ENCODE measurements at places on chromosomes 2 and 18.

GRCh38 chr2:165572151-165572550 is 102.7 kb downstream of the CSRNP3 start:
- no peak for DNase-seq

GRCh38 chr18:79502782-79503181 is 107.1 kb downstream of the NFATC1 start:
- no peak for DNase-seq

DNA sequence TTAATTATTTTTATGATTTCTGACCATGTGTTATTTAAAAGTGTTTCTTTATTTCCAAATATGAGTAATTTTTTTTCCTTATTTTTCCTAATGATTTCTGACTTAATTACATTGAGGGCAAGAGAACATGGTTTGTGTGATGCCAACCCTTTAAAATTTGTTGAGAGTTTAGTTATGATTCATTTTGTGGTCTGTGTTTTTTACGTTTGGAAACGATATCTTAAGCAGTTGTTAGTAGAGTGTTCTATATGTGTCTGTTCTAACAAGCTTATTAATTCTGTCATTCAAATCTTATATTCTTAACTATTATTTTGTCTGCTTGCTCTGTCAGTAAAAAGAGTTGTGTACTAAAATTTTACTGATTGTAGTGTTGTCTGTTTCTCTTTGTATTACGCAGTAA is 15.0 kb downstream of the NAB1 start:
- no peak for DNase-seq

DNA sequence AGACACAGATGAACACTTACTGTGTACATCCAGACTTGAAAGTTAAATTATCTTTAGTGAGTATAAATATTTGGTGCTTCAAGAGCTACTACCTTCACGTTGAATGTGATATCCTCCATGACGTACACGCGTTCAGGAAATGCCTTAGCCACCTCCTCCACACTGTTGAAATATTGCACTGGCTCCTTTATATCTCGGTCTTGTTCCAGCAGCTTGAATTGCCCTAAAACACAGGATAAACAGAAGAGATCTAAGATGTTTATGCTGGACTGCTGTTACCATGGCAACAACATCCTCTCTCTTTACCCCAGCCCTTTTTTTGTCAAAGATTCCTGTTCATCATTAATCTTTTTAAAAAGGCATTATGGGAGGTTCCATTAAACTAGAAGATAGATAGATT is 120.3 kb downstream of the MEP1B start:
- no peak for DNase-seq

- DNase-seq: no peak
Observed at GRCh38 chr2:196059491-196059960, 9.1 kb downstream of the DNAH7 start.

DNA sequence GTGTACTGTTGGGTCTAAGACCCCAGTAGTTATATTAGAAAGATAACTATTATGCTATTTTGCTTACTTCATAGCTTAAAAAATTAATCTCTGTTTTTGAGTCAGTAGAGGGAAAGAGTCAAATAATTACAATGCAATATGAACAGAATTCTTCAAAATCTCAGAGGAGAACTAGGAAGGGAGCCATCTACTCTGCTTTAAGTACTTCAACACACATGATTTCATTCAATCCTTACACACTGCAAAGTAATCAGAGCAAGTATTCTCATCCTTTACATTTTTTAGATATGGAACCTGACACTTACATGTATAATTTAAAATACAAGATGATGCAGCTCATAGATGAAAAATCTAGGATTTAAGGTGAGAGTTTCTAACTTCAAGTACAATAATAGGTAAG is 27.7 kb downstream of the COL5A2 start:
- DNase-seq: no peak

DNA sequence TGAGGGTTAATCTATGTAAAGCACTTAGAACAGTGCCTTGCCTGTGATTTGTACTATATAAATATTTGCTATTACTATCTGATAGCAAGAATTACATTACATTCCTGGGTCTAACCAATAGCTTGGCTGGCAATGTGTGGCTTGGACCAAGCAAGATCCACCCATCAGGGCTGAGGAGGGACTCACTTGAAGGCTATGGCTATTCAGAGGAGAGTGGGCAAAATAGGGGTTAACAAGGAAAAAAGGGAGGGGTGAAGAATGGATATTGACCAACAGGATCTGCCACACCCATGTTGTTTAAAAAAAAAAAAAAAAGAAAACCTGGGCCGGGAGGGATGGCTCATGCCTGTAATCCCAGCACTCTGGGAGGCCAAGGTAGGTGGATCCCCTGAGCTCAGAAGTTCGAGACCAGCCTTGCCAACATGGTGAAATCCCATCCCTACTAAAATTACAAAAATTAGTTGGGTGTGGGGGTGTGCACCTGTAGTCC is 20.0 kb upstream of the TMBIM1 start:
- DNase-seq: no peak

GRCh38 chr2:29892585-29893259 is 28.7 kb downstream of the ALK start:
- no peak for DNase-seq

DNA sequence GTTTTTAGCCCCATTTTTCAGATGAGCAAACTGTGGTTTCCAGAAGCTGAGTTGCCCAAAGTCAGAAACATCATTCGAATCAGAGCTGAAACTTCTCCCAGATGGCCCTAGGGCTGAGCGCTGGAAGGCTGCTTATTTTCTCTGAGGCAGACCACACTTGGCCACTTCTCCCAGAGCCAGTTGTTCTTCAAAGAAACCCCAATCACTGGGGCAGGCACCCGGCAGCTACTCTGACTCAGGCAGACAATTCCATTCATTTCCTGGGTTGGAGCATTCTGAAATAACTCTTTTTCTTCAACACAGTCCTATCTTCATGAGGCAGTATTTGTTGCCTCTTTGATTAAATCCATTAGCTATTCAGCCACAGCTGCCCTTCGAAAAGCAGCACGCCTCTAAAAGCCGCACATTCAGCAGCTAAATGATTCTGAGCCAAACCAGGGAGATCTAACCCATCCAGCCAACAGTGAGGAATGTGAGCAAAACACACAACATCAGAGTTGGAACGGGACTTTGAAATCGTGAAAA is 40.9 kb downstream of the LRATD1 start:
- DNase-seq: no peak

DNA sequence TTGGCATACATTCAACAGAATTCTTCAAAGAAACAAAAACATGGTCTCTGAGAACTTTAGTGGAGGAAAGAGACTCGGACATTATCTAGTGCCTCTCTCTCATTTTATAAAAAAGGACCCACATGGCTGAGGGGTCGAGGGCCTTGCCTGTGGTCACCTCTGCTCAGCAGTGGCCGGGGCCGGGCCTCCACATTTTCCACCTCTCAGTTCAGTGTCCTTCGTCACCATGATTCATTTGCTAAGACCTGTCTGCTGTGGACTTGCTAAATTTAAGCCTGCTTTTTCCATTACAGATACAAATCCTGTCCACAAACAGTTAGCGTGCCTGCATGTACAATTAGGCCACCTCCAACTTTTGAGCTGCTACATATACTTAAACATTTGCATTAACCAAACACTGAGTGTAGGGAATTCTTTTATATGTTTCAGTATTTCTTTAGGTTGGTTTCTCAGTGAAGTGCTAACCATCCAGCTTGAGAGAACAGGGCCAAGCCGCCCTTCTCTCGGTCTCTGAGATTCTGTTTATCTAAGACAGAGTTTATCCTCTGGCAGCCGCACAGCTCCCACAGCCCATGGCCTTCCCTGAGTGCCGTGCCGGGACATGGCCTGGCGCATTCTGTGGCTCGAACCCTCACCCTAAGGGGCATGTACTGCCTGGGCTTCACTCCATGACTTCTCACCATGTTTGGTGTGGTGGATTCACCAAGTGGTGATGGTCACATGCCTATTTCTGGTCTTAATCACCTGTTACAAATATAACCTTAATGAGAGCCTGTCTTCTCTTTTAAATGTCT is 46.2 kb downstream of the COA5 start:
- no peak for DNase-seq

DNA sequence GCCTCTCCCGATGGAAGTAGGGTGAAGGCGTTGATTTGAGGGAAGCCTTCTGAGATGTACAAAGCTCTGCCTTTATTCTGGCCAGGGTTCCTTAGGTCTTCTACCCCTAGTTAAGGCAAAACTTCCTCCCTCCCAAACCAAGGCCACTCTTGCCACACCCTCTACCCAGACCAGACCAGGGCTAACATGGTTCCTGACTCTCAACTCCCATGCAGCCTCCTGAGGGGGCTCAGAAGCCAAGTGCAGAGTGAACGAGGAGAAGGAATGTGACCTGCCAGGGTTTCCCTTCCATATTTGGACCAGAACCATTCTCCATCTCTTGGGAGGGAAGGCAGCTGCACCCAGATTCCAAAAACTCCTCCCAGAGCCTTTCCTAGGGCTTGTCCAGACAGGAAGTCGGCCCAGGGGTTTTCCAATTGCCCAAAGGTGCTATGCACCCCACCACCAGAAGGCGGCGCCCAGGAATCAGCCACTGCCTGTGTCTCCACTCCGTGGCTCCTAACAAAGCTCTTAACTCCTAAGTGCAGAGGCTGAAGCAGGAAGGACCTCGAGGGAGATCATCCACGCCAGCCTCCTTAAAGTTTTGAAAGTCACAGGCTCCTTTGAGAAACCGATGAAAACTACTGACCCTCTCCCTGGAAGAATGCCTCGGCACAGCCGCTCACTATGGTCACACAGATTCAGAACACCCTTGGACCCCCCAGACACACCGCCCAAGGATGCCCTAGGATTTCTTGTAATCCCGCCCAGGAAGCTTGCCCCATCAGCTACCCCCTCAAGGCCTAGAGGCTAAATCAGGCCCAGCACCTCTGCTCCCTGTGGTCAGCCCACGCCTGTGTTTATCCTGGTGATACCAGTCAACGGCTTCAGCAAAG is 157.8 kb downstream of the SMAD2 start:
- peak; percentile 46 for DNase-seq

DNA sequence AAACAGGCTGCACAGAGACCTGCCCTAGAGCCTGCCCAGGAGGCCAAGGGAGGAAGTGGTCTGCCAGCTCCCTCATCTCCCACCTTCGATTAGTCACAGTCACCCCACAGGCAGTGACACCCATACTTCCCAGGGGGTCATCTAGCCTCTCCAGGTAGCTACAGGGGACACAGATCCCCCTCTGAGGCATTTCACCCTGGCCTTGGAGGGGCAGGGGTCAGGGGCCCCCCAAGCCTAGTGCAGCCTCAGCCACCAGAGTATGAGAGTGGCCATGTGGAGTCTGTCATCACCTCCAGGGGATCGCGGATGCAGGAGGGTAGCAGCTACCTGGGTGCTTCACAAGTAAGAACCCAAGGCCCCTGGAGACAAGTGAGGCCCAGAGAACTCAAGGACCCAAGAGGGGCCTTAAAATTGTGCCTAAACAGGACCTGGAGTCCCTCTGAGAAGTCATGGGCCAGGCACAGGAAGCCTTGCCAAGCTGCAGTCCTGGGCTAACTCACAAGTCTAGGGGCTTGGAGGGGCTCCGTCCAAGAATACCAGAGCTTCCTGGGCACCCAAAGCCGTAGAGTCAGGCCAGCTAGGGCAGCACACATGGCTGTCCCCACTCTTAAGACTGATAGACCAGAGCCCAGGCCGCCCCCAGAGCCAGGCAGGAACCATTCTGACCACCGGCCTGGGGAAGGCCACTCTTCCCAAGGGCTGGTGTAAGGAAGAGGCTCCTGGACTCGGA is 354.3 kb upstream of the ID2 start:
- no peak for DNase-seq

- DNase-seq: no peak
Observed at GRCh38 chr2:147777394-147777793, 67.4 kb upstream of the ACVR2A start.

DNA sequence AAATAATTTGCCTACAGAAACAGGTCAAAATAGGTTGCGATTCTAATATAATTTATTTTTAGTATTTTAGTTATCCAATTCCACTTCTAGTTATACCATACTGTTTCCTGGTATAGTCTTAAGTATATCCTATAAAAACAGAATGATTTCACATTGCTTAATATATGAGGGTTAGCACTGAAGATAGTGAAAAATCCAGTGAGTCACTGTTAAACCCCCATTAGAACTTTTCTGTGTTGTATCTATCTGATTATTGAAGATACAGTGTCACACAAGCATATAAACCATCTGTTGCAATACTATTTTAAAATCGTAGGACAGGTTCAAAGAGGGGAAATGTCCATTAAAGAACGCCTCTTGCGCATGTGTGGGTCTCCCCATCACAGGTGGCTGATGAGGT is 110.0 kb downstream of the FEZ2 start:
- DNase-seq: no peak

GRCh38 chr2:160790738-160791137 is 297.1 kb upstream of the RBMS1 start:
- no peak for DNase-seq

GRCh38 chr2:188577231-188577630 is 285.6 kb downstream of the GULP1 start:
- no peak for DNase-seq

GRCh38 chr18:59911600-59911999 is 11.8 kb downstream of the PMAIP1 start:
- no peak for DNase-seq

- DNase-seq: no peak
Observed at GRCh38 chr2:98948956-98949739, 13.1 kb upstream of the CRACDL start.
